ENCODE measurements at places on chromosomes 5 and 9.

GRCh38 chr9:114677418-114677817 lies 4.6 kb downstream of the TEX48 start:
- DNase-seq = peak; percentile 42

- no peak for DNase-seq
Observed at GRCh38 chr5:1836891-1837880, 36.0 kb downstream of the NDUFS6 start.

DNA sequence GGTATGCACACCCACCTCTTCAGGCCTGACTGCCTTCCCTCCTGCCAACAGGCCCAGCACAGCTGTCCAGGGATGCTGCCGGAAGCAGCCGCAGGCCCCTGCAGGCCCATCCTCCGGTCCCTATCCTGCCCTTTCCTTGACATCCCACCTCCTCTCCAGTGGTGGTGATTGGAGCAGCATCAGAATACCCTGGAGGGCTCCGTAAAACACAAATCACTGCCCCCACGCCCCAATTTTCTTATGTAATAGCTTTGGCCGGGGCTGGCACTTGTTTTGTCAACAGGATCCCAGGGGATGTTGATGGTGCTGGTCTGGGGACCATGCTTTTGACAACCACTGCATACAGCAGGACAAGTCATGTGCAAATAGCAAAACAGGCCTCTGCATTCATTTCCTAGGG lies 274.5 kb downstream of the GADD45G start:
- DNase-seq = no peak

GRCh38 chr5:44389823-44390143 lies 563 bp upstream of the FGF10 start:
- no peak for DNase-seq

DNA sequence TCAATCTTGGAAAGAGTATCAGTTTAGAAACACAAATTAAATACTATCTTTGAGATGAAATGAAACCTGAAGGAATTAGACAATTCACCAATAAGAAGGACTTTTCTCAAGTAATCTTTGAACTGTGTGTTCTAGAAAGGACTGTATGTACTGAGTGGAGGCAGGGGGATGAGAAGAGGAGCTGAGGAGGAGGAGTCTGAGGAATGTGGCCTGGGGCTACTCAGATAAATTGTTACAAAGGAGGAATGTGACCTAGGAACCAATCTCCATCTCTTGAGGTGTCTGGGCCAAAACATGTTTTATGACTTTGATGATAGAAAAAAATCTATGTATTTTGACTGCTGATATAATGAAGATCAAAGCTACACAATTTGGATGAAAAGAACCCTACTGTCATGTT lies 124.3 kb upstream of the ANKRD55 start:
- DNase-seq = no peak

- DNase-seq = no peak
Observed at GRCh38 chr5:43104057-43104456, 16.7 kb upstream of the ZNF131 start.

DNA sequence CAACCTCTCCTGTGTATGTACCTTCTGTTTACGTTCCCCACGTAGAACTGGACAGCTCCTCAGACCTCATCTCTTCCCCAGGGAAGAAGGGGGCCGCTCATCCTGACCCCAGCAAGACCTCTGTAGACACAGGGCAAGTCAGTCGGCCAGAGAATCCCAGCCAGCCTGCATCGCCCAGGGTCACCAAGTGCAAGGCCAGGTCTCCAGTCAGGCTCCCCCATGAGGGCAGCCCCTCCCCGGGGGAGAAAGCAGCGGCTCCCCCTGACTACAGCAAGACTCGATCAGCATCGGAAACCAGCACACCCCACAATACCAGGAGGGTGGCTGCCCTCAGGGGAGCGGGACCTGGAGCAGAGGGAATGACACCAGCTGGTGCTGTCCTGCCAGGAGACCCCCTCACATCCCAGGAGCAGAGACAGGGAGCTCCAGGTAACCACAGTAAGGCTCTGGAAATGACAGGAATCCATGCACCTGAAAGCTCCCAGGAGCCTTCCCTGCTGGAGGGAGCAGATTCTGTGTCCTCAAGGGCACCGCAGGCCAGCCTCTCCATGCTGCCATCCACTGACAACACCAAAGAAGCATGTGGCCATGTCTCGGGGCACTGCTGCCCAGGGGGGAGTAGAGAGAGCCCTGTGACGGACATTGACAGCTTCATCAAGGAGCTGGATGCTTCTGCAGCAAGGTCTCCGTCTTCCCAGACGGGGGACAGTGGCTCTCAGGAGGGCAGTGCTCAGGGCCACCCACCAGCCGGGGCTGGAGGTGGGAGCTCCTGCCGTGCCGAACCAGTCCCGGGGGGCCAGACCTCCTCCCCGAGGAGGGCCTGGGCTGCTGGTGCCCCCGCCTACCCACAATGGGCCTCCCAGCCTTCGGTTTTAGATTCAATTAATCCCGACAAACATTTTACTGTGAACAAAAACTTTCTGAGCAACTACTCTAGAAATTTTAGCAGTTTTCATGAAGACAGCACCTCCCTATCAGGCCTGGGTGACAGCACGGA lies 86.7 kb downstream of the GOLPH3 start:
- DNase-seq = no peak

- no peak for DNase-seq
Observed at GRCh38 chr5:123099514-123100151, 10.6 kb downstream of the PRDM6 start.

- DNase-seq = no peak
Observed at GRCh38 chr9:130186839-130187522, 14.8 kb downstream of the NCS1 start.

GRCh38 chr9:121750715-121751623 lies 99.5 kb downstream of the DAB2IP start:
- no peak for DNase-seq

GRCh38 chr5:150503977-150504620 lies 3.8 kb upstream of the NDST1 start:
- no peak for DNase-seq

- peak; percentile 49 for DNase-seq
Observed at GRCh38 chr5:111461255-111461671, 51.1 kb downstream of the STARD4 start.

- no peak for DNase-seq
Observed at GRCh38 chr9:136140966-136141365, 22.3 kb upstream of the TMEM250 start.

DNA sequence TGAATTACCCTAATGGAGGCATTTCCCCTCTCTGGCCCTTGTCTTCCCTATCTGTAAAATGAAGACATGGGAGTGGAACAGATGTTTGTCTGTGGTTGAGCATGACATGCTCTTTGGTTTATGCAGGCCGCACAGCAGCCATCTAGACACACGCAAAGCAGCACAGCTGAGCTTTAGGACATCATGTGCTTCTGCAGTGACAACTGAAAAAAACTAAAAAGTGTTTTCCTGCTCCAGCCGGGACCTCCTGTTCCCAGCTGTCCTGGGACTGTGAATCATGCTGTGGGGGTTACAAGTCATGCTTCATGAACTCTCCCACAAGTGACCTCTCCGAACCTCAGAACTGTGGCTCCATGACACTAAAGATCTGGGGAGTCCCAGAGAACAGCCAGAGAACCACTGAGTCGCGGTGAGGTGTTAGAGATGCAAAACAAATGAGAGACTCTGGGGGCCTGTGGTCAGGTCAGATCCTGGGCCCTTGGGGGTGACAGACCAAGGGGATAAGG lies 1.7 kb downstream of the SMIM3 start:
- no peak for DNase-seq

DNA sequence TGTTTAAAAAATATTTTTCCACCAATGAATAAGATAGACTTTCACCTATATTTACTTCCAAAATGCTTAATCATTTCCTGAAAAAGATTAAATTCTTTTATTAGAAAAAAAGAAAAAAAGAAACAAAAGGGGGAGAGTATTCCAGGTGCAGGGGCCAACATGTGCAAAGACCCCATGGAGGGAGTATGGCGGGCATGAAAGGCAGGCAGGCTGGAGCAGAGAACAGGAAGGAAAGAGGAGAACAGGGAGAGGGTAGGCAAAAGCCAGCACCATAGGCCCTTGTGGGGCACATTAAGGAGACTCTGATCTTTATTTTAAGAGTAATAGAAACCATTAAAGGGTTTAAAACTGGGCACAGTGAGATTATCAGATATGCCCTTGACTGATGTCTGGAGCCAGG lies 16.5 kb upstream of the SAP30L start:
- DNase-seq = no peak

DNA sequence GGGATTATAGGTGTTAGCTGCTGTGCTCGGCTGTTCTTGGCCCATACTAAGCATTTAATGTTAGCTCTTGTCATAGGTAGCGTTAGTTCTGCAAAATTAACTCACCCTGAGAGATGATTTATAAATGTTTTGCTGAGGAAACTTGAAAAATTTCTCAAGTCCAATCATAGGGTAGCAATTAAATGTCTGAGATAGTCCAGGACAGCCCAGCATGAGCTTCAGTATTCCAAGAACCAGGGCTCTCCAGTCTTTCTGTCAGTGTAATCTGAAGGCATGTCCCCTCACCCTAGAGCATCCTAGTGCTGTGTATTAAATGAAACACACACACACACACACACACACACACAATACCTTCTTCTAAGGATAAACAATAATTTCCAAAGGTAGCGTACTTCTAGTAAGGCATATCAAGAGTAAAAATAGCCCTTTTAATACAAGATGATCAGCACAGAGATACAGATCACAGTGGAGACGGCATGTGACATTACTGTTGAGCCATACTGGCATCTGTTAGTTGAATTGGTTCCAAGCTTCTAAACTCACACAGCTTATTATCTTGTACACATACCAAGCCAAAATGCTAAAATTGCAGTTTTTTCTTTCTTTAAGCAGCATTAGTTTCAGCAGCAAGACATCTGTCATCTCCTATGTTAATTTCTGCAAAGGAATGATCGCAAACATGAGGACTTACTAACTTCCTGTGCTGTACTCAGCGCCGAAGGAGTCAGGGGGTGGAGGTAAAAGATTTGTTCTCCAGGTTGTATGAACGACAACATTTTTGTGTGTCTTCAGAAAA lies 46.3 kb upstream of the JMY start:
- DNase-seq = no peak

DNA sequence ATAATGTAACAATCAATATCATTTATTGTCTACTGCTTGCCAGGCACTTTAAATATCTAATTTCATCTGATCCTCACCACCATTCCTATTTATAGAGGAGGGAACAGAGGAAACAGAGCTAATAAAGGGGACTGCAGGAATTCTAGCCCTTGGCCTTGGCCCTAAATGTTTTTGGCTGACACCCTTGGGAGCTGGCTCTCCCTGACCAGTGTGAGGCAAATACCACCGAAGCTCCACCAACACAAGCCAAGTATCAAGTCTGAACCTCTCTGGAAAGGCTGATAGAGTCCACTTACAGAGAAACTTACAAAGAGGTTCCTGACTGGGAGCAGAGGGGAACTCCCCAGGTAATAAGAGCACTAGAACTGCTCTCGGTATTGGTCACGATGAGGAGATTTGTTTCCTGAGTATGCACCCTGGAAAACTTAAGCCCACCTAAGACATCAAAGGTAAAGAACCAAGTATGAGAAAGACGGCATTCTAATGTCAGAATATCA lies 243.1 kb upstream of the PANK3 start:
- no peak for DNase-seq

DNA sequence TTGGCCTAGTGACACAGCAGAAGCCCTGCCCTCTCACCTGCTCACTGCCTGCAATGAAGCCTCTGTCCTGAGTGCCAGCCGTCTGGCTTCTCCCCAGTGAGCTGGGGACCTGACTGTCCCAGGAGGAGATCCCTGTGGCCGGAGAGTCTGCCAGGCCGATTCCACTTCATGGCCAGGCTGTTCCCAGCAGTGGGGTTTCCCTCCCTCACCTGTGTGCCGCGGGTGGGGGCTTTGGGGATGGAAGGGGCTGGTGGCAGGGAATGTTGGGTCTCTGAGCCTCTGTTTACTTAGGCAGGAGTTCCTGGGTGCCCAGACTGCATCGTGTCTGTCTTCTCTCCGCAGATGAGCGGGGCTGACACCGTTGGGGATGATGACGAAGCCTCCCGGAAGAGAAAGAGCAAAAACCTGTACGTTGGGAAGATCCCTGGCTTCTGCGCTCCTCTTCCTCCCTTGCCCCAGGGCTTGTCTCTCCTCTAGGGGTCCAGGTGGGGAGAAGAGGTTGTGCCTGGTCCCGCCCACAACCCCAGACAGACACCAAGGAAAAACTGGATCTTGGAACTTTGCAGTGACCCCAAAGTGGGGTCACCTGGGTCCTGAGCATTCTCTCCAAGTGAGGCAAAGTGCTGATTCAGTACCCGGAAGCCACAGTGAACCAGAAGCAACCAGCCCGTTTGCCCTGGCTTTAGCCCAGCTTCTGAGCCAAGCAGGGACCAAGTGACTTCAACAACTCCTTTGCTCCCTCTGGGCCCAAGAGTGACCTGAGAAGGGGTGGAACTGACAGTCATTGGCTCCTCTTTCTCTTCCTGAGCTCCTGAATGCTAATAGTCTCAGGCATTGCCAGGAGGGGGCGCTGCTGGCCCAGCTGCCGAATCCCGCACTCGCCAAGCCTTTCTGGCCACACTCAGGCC lies 127.7 kb downstream of the RGS3 start:
- peak; percentile 53 for DNase-seq

DNA sequence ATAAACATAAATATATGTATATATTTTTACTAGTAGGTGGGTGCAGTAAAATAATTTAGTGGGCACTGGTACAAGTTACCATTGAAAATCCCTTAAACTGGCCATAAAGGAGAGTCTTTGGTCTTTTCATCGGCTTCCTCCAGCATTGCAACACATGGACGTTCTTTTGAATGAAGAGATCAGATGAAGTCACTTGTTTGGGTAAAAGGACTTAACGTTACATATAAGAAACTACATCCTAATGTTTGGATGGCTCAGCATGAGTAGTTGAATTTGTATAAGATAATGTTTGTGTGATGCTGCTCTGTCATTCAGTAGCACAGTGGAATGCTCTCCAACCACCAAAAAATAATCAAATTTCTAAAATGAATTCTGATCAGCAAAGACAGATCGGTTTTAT lies 31.6 kb downstream of the AFAP1L1 start:
- no peak for DNase-seq

GRCh38 chr5:6731465-6732237 lies 18.4 kb downstream of the TENT4A start:
- DNase-seq = no peak

DNA sequence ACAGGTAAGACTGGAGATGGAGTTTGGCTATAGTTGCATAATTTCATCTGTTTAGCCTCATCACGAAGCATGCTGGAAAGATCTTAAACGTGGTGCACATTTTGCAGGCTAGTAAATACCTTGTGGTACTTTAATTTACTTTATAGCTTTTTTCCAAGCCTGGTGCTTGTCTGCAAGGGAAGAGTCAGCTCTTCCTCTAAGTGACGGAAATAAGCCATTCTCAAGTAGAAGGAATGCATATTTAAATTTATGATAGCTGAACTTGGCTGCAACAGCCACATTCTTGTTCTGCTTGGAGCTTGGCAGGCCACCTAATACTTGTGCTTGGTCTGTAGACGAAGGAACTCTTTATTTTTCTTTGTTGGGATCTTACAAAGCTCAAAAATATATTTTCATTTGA lies 188.0 kb upstream of the PIK3R1 start:
- no peak for DNase-seq
